Erythroblast (primary cell): ENCODE measurements at places on chromosomes 3 and 15.

DNA sequence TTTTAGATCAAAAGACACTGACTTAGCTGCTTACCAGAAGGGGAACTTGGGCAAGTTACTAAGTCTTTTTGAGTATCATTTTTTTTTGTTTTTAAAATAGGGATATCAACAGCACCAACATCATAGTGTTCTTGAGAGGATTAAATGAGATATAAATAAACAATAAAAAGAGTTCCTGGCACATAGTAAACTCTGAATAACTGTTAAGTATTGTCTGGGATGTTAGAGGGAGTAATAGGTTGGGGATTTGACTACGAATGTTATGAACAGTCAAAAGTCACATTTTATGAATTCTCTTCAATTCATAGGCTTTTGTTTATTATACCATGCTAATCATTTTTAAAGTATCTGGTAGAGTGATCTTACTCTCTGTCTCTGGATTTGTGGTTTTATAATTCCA is 37.8 kb upstream of the FAH start:
- no peak for DNase-seq

DNA sequence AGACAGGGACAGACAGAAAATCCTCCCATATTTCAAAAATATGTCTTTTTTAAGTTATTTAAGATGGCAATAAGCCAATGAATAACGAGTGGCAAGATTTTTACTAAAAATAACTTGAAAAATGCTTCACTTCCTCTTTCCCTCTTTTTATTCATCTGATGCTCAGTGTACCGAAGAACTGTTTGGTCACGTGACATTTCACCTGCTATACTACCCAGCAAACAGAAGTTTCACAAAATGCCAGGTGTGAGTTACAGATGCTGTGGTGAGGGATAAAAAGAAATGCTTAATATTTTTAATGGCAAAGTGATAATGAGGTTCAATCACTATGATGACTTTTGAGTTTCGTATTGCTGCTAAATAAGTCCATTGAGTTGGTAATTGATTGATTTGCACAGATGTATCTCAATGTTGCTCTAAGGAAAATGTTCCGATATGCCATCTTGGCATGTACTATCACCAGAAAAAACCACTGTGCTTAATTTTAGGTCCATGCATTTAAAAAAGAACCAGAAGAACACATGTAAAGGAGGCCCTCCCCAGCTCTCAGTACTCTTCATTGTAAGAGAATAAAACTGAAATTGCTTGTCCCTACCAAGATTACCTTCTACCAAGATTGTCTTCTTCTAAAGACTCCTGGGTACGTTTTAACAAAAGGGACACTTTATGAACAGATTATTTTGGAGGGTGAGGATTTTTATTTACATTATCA is 26.0 kb upstream of the SEC62 start:
- no peak for DNase-seq

GRCh38 chr3:105233010-105233409 is 133.7 kb upstream of the ALCAM start:
- no peak for DNase-seq

GRCh38 chr3:75395580-75396315 is 268.4 kb upstream of the FRG2C start:
- DNase-seq: no peak

DNA sequence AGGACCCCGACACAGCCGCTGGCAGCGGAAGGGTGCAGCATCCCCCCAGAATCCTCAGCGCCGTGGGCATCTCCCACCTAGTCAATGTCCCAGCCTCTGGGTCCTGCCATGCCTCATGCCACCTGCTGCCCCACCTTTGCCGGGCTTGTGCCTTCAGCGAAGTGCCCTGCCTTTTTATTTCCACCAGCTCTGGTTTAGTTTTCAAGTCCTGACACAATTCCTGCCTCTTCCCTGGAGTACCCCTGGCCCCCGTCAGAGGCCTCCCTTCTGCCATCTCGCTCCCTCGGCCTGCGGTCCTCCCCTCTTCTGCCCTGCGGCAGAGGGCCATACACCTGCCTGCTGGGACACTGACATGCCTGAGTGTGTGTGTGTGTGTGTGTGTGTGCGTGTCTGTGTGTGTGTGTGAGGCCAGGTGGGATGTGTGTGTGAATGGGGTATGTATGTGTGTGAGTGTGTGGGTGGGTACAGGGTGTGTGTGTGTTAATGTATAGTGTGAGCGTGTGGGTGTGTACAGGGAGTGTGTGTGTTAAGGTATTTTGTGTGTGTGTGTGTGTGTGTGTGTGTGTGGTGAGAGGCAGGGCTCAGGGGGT is 129.9 kb downstream of the SMAD6 start:
- DNase-seq: no peak

- no peak for DNase-seq
Observed at GRCh38 chr15:51460796-51461195, 119.3 kb downstream of the GLDN start.

DNA sequence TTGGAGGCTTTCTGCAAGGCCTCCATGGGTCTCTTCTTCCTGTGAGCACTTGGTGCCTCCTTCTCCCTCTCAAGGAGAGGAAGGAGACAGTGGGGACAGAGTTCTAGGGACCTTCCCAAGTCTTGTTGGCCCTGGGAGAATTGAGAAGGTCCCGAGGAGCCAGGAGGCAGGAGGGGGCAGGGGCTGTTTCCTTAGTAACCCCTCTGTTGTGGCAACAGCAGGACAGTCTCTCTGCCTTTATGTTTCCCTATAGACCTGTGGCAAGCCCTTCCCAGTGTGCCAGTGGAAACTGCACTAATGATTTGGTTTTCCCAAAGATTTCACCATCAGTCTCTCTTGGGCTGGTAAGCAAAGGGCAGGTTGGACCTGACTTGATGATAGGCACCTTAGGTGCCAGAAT is 87.8 kb upstream of the GALNT15 start:
- no peak for DNase-seq

- no peak for DNase-seq
Observed at GRCh38 chr3:54087581-54088410, 34.6 kb upstream of the CACNA2D3 start.

GRCh38 chr3:37569991-37570390 is 291.7 kb upstream of the CTDSPL start:
- DNase-seq: no peak

DNA sequence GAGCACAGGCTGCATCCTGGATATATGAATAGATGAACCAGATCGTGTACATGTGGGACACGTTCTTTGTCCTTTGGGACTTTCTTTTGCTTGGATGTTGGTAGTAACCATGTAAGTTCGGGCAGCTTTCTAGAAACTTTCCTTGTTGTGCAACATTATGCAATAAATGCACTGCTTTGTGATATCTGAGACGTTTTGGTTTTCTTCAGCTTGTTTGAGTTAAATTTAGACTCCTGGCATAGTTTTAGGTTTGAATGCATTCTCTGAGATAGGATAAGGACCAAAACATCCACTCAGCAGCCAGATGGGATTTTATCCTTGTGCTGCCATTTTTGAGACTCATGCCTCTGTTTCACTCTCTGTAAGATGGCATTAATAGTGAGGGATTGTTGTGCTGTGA is 158.9 kb downstream of the IGF1R start:
- DNase-seq: no peak
